ENCODE measurements at places on chromosomes 6 and 20.

GRCh38 chr6:33962246-33963027 lies 158.6 kb upstream of the MLN start:
- no peak for DNase-seq

- DNase-seq: no peak
Observed at GRCh38 chr20:19775353-19776253, 17.5 kb downstream of the RIN2 start.

- DNase-seq: no peak
Observed at GRCh38 chr6:125508793-125509192, 207.0 kb upstream of the HDDC2 start.

DNA sequence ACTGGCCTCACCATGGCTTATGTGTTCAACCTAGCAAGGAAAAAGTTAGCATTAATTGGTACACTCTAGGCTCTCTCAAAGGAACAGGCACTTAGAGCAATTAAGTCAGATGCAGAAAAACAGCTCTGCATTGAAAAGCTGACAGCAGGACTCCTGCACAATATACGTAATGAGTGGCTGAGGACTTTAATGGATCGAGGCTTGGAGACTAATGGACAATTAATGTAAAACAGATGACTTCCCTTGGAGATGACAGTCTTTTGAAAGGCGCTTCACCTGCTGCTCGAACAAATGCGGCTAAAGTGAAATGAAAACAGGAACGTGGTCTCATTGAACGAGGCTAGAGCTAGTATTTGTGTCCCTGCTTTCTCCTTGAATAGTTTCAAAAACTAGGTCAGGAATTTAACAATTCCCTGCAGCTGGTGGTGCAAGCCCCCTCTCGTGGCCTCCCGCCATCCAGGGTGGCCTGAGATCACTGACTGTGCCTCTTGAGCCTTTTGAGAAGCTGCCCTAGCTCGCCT lies 137.1 kb downstream of the ELOVL4 start:
- DNase-seq: no peak

DNA sequence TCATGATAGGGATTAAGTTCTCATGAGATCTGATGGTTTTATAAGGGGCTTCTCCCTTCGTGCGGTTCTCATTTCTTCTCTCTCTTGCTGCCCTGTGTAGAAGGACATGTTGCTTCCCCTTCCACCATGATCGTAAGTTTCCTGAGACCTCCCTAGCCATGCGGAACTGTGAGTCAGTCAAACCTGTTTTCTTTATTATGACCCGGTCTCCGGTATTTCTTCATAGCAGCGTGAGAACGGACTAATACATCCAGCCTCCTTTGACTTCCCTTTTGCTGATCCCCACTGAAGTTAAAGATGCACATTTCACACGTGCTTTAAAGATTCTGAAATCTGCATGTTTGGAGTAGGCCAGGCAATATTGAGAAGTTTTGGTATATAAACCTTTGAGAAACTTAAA lies 543.1 kb downstream of the PRKN start:
- DNase-seq: no peak

GRCh38 chr6:134352786-134353480 lies 35.0 kb upstream of the SGK1 start:
- no peak for DNase-seq

DNA sequence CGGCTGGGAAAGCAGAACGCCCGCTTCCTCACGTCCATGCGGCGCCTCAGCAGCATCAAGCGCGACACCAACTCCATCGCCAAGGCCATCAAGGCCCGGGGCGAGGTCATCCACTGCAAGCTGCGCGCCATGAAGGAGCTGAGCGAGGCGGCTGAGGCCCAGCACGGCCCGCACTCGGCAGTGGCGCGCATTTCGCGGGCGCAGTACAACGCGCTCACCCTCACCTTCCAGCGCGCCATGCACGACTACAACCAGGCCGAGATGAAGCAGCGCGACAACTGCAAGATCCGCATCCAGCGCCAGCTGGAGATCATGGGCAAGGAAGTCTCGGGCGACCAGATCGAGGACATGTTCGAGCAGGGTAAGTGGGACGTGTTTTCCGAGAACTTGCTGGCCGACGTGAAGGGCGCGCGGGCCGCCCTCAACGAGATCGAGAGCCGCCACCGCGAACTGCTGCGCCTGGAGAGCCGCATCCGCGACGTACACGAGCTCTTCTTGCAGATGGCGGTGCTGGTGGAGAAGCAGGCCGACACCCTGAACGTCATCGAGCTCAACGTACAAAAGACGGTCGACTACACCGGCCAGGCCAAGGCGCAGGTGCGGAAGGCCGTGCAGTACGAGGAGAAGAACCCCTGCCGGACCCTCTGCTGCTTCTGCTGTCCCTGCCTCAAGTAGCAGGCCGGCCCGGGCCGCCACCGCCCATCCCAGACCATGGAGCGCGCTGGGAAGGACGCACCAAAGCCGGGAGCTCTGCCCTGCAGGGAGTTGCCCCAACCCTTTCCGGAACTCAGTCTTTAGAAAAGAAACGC lies 36.7 kb downstream of the STX11 start:
- DNase-seq: no peak

GRCh38 chr6:170082067-170082466 lies 208.8 kb downstream of the DLL1 start:
- DNase-seq: no peak

GRCh38 chr6:21984561-21984960 lies 312.3 kb downstream of the PRL start:
- no peak for DNase-seq
